ENCODE measurements at places on chromosomes 6 and 20. TPM values are rescaled to one million over a fixed set of nuclear protein-coding genes. Genes with fewer than 3 reads are reported as not detected.

Gene TMEM63B
- total RNA-seq: 16.7 TPM

Gene BHLHE23
- not detected for total RNA-seq

Gene GRIK2
- total RNA-seq: 0.34 TPM

Gene SLC13A3
- total RNA-seq: not detected

Gene RSPO3
- 91.7 TPM for total RNA-seq

Gene MAS1
- total RNA-seq: not detected

Gene RAET1G
- 9.7 TPM for total RNA-seq

Gene SEMG1
- total RNA-seq: not detected

Gene UST
- 3.3 TPM for total RNA-seq

Measured in A549 treated with CORT108297 at 1 μM for 4 hours (cell line).